ENCODE measurements at places on chromosomes 4 and X.

DNA sequence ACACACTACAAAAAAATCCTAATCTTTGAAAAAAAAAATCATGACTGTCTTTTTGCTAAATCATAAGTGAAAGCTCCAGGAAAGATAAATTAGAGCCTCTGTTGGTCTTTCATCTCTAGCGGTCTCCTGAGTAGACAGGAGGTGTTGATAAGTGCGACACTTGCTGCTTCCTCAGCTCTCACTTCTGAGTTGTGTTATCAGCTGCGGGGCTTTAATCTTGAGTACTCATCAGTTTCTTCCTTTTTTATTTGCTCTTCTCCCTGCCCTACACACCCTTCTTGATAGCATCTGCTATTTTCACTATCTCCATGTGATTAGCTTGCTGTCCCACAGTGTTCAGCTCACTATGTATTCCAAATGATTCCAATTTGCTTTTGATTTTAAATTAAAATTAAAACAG lies 1449.2 kb downstream of the C4orf33 start:
- DNase-seq, result no peak

GRCh38 chr4:41545238-41545637 lies 7.3 kb downstream of the LIMCH1 start:
- no peak for DNase-seq

GRCh38 chr4:184453365-184454160 lies 20.8 kb downstream of the IRF2 start:
- no peak for DNase-seq

DNA sequence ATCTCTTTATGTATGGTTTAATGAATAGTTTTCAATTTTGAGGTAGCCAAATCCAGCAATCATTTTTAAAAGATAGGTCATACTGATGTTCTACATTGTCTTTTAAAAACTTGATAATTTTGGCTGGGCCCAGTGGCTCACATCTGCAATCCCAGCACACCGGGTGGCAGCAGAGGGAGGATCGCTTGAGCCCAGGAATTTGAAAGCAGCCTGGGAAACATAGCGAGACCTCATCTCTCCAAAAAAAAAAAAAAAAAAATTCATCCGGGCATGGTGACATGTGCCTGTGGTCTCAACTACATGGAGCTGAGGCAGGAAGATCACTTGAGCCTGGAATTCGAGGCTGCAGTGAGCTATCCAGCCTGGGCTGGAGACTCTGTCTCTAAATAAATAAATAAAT lies 419.8 kb downstream of the GALNTL6 start:
- DNase-seq, result no peak

GRCh38 chrX:42098900-42099299 lies 175.5 kb upstream of the CASK start:
- DNase-seq, result no peak

DNA sequence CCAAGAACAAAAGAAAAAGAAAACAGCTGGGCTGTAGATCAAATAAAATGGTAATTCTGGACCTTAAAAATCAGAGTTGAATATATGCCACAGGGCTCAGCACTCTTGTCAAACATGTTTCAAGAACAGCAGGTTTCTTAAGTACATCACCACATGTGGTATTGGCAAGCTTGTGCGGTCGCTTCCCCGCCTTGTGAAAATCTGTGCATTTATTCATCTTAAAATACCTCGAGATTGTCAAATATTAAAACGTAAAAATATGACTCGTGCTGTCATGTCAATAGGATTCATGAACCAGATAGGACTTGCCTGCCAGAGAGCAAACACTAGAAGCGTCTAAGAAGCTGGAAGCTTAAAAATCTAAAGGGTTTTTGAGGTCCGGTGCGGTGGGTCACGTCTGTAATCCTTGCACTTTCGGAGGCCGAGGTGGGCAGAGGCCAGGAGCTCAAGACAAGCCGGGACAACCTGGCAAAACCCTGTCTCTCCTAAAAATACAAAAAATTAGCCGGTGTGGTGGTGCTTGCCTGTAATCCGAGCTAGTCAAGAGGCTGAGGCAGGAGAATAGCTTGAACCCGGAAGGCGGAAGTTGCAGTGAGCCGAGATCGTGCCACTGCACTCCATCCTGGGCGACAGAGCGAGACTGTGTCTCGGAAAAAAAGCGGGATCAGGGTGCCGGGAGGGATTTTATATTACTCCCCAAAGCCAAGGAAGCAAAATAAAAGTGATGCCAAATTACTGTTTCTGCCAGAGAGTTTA lies 40.2 kb upstream of the TMEM154 start:
- no peak for DNase-seq
